ENCODE measurements at places on chromosomes 3 and 15. TPM values are rescaled to one million over a fixed set of nuclear protein-coding genes. Genes with fewer than 3 reads are reported as not detected.

- DNase-seq, result no peak
Observed at GRCh38 chr3:65551945-65552344, 486.8 kb downstream of the MAGI1 start.

DNA sequence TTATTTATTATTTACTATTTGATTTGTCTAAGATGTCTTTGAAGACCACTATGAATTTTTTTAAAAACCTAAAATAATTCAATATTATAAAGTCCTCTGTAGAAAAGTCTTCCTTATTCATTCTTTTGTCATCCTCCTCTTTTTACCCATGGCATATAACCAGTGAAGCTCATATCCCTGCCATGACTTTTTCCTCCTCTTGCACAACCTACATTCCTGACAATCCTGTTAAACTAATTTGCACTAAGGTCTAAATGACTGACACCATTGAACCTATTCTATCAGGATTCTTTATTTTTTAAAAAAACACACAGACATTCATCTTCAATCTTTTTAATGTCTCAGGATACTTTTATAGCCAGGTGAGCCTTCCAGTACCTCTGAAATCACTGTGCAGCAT is 159.9 kb upstream of the SLC2A2 start:
- DNase-seq, result no peak

MYH15 gene
- total RNA-seq, result not detected

GRCh38 chr3:12615266-12615665 is 48.7 kb downstream of the RAF1 start:
- no peak for DNase-seq

GRCh38 chr3:15265655-15266509 is 59.8 kb downstream of the CAPN7 start:
- DNase-seq, result no peak

DNA sequence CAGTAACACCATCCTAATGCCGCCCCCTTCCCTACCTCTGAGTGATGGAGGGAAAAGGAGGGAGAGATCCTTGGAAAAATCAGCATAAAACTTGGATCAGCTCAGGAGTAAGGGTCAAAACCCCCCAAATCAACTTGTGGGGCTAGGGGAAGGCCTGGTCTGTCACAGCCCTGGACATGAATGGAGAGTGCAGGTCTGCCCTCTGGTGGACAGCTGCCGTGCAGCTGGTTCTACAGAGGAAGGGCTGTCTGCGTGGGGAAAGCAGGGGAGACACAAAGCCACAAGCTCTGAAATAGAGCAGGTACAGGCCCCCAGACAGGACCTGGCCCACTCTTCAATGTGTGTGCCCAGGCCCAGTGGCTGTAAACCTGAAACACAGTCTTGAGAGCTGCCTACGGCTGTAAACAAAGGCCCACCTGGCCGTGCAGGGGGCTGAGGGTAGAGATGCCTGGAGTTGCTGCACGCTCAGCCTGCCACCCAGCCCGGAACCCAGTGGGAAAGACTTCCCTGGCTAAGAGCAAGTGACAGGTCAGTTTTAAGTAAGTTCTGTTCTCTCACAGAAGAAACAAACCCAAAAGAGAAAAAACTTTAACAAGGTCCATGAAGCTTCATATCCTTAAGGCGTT is 16.4 kb downstream of the CLK3 start:
- peak; percentile 82 for DNase-seq

SPESP1 gene
- not detected for total RNA-seq

DNA sequence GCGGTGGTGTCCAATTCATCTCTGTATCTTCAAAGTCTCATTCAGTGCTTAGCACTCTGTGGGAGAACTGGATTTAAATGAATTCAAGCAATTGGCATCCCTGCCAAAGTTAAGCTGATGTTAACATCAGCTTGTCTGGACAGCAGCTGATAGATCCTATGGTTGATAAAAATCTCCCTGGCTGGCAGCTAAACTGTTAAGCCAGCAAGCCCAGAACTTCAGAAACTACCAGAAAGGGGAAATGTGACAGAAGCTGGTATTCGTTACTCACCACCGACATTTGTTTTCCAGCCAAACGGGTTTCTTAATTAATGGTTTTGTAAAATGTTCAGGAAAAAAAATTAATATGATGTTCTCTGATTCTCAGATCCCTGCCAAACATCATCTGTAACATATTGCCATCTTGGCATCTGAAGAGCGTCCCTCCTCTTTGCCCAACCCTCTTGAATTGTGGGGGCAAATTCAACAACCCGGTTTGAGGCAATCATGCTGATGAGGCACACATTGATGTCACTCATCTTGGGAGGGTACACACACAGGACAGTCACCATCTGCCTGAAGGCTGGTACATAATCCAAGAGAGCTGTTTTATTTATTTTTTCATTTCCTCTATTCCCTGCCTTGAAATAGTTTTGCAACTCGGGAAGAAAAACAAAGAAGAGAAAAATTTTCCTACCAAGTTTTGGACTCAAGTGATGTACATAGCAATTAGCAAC is 76.3 kb upstream of the ABHD17C start:
- no peak for DNase-seq

TMPRSS7 gene
- 0.03 TPM for total RNA-seq

All from HT-29 (cell line).